ENCODE measurements at places on chromosomes 16 and 17. TPM values are rescaled to one million over a fixed set of nuclear protein-coding genes. Genes with fewer than 3 reads are reported as not detected.

The KRTAP4-1 gene
- total RNA-seq, result not detected

GRCh38 chr16:89847940-89848297 lies 19.6 kb downstream of the SPIRE2 start:
- H3K36me3 ChIP-seq, result no peaks in the 10 kb centered on the region
- DNase-seq, result no peak
- peaks cover 4% of the 10 kb centered on the region for H3K4me1 ChIP-seq
- no peaks in the 10 kb centered on the region for H3K27me3 ChIP-seq
- H3K27ac ChIP-seq, result no peak overlapping the region

GRCh38 chr17:3276126-3276525 lies 22.0 kb downstream of the OR3A1 start:
- H3K36me3 ChIP-seq, result no peaks in the 10 kb centered on the region
- H3K4me1 ChIP-seq, result no peaks in the 10 kb centered on the region
- H3K4me3 ChIP-seq, result no peak overlapping the region
- no peaks in the 10 kb centered on the region for H3K27me3 ChIP-seq
- H3K27ac ChIP-seq, result no peak overlapping the region

DNA sequence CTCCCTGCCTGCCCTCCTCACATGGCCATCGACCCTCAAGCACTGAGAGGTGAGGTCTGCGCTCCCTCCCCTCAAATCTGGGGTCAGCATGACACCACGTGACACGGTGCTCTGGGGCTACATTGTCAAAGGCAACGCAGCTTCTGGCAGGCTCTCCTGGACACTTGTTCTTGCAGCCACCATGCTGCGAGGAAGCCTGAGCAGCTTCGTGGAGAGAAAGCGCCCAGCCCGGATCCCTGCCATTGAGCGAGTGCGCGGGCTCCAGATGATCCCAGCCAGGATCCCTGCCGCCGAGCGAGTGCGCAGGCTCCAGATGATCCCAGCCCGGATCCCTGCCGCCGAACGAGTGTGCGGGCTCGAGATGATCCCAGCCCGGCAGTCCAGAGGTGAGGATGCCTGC lies 70.9 kb upstream of the METRNL start:
- H3K27ac ChIP-seq, result no peak overlapping the region
- H3K36me3 ChIP-seq, result no peaks in the 10 kb centered on the region
- no peaks in the 10 kb centered on the region for H3K27me3 ChIP-seq
- no peak for DNase-seq
- H3K4me1 ChIP-seq, result no peaks in the 10 kb centered on the region
- no peak overlapping the region for H3K4me3 ChIP-seq

The TSNAXIP1 gene
- 1.6 TPM for total RNA-seq

DNA sequence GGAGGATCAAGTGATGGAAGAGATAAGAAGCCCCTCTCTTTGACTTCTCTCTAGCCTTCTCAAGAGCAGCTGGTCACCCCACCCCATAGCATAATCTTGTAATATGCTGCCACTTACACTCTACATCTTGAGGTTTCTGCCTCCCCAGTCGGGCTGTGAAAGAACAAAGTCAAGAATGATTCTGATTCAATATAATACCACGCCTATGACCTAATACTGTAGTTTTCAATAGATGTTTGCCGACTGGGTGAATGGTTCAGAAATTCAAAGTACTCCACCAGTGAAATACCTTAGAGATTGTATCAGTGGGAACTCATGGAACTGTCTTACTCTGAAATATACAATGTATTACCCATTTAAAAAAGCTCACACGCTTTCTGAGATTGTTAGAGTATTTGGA lies 93.0 kb upstream of the ZFHX3 start:
- H3K4me3 ChIP-seq, result no peak overlapping the region
- no peaks in the 10 kb centered on the region for H3K27me3 ChIP-seq
- no peaks in the 10 kb centered on the region for H3K36me3 ChIP-seq
- no peak overlapping the region for H3K27ac ChIP-seq
- peaks cover 8% of the 10 kb centered on the region for H3K4me1 ChIP-seq

DNA sequence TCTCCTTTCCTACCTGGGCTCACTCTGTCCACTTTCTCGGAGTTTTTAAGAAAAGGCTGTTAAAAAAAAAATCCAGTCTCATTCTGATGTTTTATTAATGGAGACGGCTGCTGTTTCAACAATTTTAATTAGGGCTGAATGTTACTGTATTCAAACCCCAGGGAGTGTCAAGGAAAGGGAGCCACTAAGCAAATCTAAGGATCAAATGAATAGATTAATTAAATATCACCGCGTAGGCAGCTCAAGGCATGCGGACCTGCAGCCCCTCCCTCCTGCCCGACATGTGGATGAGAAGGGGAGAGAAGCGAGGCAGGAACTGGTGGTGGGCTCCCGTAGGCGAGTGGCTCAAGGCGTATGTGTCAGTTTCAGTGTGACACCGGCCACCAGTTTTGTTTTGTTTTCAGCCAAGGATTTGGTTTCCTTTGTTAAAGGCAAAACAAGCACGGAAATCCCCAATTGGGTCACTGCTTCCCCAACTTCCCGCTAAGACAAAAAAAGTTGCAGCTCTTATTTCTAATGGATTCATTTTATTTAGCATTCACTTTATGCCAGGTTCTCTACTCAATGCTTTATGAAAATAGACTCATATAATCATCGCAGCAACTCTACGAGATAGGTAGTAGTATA lies 110.6 kb downstream of the GP2 start:
- no peak overlapping the region for H3K27ac ChIP-seq
- no peak overlapping the region for H3K4me3 ChIP-seq
- no peaks in the 10 kb centered on the region for H3K4me1 ChIP-seq
- no peaks in the 10 kb centered on the region for H3K36me3 ChIP-seq

GRCh38 chr17:48723423-48724250 lies 652 bp downstream of the PRAC2 start:
- no peaks in the 10 kb centered on the region for H3K27me3 ChIP-seq
- no peaks in the 10 kb centered on the region for H3K36me3 ChIP-seq
- peak overlapping the region; percentile 72 for H3K4me3 ChIP-seq
- peak; percentile 87 for DNase-seq

- DNase-seq, result no peak
- no peaks in the 10 kb centered on the region for H3K27me3 ChIP-seq
- H3K27ac ChIP-seq, result no peak overlapping the region
- H3K36me3 ChIP-seq, result no peaks in the 10 kb centered on the region
Measured at GRCh38 chr16:57640185-57640584, 11.8 kb downstream of the ADGRG1 start.

The HOXB5 gene
- total RNA-seq, result 6.4 TPM

The HOXB1 gene
- total RNA-seq, result not detected
